ENCODE measurements at places on chromosomes 3 and 15. TPM values are rescaled to one million over a fixed set of nuclear protein-coding genes. Genes with fewer than 3 reads are reported as not detected.

Gene CTXN2
- total RNA-seq: not detected

Gene FRMD5
- 3.2 TPM for total RNA-seq

DNA sequence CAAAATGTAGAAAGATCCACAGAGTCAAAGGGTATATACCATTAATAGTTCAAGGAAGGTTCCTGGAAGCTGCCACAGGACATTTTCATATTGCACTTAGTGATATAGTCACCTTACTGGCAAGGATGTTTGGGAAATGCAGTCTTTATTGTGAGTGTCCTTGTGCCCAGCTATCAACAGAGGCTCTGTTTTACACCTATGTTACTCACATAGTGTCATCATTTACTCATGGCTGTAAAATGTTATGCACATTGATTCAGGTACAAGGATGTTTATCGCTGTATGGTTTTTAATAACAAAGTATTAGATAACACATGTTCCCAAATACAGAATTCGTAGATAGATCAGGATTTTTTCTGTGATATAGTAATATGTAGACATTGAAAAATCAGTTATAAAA is 50.9 kb downstream of the ZPLD1 start:
- no peak for DNase-seq

DNA sequence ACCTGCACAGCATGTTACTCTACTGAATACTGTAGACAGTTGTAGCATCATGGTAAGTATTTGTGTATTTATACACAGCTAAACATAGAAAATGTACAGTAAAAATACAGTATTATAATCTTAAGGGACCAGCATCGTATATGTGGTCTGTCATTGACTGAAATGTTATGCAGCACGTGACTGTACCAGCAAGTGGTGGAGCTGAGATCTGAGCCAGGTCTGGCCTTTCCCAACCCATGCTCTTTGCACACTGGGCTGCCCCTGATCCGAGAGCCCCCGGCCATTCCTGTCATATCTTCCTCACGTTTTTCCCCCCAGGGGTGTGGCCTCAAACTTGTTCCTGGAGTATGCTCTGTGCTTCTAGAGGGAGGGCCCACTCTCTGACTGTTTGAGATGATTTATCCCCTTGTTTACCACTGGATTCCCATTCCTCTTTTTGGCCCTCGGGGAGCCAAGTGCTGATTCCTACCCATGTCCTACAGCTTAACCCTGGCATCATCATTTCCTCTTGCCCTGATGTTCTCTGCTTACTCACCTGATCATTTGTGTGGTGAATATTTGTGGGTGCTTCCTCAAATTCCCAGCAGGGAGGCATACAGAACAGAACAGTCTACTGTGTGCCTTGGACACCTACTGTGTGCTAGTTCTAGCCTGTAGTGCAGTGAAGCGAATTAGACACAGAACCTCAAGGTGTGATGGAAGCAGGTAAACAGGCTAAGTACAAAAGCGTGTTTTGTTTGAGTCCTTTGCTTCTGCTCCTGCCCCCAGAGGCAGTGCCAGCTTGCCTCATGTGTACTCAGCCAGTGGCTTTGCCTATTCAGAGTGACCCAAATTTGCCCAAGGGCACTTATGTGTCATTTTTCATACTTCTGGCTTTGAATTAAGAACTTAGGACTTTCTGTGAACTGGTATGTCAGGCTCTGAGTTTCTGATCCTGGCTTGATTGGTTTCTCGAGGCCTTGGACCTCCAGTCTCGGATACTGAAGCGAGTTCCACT is 21.0 kb downstream of the CSRNP1 start:
- DNase-seq: no peak

Gene IL17RE
- 1.1 TPM for total RNA-seq

DNA sequence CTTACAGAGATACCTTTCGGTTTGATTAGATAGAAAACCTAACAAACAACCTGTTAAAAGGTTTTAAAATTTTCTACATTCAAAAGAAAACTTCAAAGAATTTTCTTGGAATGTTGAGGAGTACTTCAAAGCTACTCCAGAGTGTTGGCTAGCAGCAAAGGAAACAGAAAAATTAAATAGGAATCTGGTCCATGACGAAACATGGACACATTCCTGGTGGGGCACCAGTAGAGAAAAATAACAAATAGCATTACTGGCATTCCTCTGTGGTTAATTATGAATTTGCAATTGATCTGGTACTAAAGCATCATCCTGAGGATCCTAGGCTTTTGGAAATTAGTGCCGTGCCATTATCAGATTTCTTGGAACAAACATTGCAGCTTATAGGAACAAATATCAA is 59.5 kb upstream of the DPPA4 start:
- DNase-seq: no peak

DNA sequence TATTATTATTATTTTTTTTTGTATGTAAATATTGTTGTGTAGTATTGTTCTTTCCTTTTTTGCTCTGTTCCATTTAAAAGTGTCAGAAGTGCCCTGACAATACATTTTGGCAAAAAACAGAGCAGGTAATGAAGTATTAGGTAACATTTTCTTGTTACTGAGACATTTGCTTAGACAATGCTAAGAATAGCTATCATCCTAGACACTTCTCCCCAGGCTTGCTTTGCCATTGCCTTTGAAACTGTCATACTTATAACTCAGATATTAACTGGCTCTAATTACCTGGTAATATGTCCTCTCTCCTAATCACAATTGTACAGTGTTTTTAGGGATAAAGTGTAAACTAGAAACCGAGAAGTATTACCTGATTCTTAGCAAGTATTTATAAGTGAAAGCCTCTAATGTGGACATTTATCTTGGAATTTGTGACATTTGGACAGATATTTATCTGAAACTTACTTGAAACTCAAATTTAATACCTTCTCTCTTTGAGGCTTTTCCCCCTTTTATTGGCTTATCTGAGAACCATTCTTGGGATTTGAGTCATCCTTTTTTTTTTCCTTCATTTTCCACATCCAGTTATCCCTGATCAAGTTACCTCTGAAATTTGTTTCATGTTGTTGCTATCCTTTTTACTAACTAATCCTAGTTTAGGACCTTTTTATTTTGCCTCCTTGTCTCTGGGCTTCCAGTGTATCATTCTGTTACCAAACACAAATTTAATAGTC is 13.1 kb downstream of the ARIH1 start:
- DNase-seq: peak; percentile 47

Gene MED12L
- not detected for total RNA-seq

Gene HGD
- total RNA-seq: 0.06 TPM

Gene TRPM1
- total RNA-seq: not detected

DNA sequence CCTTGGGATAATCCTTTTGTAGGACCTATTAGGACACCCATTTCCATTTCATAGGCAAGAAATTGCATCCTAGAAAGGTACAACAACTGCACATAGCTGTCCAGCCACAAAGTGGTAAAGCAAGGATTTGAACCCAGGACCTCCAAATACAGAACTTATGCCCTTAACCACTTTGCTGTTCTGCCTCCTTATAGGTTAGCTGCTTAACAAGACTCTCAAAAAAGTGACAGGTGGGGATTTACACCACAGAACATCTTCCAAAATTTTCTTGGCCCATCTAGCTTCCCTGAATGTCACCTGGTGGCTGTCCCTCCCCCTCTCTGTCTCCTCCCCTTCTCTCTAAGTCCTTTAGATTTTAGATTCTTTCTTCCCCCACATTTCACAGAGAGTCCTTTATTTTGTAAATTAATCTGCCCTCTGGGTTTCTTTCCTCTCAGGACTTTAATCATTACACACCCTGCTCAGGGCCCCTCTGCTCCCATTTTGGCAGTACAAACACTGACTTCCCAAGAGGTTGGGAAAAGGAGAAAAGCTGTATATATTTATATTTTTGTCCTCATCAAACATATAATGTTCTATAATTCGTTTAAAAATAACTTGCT is 120.6 kb downstream of the CPNE4 start:
- DNase-seq: no peak

Gene GJD2
- total RNA-seq: not detected

Gene PLCD1
- 17.2 TPM for total RNA-seq

- no peak for DNase-seq
Observed at GRCh38 chr3:10609134-10609533, 103.7 kb upstream of the ATP2B2 start.

Gene USF3
- 8.3 TPM for total RNA-seq

DNA sequence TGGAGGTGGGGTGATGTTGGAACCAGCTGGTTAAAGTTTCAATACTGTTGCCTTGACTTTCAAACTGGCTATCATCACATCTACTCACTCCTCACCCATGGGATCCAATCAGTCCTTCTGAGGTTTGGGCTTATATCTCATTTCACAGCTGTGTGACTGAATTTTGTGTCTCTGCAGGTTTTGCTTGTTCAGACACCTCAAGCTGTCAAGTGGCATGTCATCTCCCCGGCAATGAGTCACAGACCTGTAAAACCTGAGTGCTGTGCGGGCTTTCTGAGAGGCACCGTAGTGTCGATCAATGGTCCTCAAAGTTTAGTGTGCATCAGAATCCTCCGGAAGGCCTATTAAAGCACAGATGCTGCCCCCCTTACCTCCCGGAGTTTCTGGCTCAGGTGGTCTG is 86.4 kb upstream of the RORA start:
- no peak for DNase-seq

Gene PIGB
- total RNA-seq: 12.9 TPM
